ENCODE measurements at places on chromosomes 16 and 17.

DNA sequence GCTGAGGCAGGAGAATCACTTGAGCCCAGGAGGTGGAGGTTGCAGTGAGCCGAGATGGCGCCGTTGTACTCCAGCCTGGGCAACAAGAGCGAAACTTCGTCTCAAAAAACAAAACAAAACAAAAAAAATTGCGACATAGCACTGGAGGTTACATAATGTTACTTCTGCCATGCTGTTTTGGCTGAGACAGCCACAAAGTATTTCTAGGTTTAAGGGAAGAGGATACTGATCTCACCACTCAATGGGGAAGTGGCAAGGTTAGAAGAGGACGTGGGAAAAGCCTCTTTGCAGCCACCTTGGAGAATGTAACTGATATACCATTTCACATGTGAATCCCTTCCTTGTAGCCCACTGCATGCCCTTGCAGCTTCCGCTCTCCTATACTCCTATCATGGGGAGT is 131.2 kb upstream of the NLRP1 start:
- H3K36me3 ChIP-seq: no peaks in the 10 kb centered on the region
- H3K27me3 ChIP-seq: peaks cover 46% of the 10 kb centered on the region
- no peak overlapping the region for H3K27ac ChIP-seq
- DNase-seq: no peak
- H3K4me1 ChIP-seq: no peaks in the 10 kb centered on the region

DNA sequence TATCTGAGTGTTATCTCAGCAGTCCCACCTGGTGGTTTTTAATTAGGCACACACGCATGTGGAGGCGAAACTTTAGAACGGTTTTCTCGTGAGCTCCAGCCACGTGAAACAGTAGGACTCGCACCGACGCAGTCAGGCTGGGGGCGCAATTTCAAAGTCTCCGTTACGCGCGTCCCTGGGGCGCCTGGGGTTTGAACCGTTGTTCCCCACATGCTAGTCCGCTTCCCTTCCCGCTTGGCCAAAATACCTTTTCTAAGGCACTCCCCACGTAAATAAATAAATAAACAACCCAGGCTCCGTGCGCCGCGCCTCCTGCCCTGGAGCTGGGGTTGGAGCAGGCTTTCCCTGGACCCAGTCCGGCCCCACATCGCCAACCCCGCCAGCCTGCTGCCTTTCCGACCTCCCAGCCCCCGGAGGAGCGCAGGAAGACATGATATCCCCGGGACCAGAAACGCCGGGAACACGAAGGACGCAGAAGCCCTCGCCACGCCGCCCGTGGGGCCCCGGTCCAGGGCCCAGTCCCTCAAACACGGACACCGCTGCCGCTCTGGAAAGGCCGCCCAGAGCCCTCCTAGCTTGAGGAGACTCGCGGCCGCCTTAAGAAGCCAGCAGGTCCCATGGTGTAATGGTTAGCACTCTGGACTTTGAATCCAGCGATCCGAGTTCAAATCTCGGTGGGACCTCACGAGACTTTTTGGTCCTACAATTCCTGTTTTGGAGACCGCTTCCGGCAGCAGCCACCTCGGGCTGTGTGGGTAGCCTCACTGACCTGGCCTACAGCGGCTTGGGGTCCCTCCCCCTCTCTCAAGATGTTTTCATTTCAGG is 18.2 kb downstream of the GNGT2 start:
- peak; percentile 82 for DNase-seq
- peaks cover 11% of the 10 kb centered on the region for H3K4me1 ChIP-seq
- peak overlapping the region; percentile 98 for H3K27ac ChIP-seq
- peaks cover 2% of the 10 kb centered on the region for H3K27me3 ChIP-seq
- peak overlapping the region; percentile 93 for H3K4me3 ChIP-seq
- H3K36me3 ChIP-seq: no peaks in the 10 kb centered on the region

DNA sequence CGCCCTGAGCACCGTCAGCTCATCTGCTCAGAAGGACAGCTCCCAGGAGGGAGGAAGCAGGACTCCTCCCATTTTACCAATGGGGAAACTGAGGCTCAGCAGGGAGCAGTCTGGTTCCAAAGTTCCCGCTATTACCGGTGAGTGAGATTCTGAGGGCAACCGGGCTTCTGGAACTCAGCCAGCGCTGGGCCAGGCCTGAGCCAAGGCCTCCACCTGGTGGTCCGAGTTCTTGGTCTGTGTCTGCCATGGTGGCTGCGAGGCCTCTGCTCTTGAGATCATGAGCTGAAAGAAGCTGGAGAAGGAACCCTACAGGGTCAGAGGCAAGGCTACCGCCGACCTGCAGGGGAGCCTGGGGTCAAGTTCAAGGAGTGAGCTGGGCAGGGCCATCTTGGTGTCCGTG is 110.8 kb upstream of the GSE1 start:
- H3K36me3 ChIP-seq: peaks cover 6% of the 10 kb centered on the region
- no peak overlapping the region for H3K27ac ChIP-seq
- no peaks in the 10 kb centered on the region for H3K27me3 ChIP-seq

- no peaks in the 10 kb centered on the region for H3K36me3 ChIP-seq
- H3K4me1 ChIP-seq: peaks cover 6% of the 10 kb centered on the region
- DNase-seq: no peak
- peaks cover 3% of the 10 kb centered on the region for H3K27me3 ChIP-seq
These were observed 48.6 kb downstream of the ABCA8 start for GRCh38 chr17:68906638-68907037.

DNA sequence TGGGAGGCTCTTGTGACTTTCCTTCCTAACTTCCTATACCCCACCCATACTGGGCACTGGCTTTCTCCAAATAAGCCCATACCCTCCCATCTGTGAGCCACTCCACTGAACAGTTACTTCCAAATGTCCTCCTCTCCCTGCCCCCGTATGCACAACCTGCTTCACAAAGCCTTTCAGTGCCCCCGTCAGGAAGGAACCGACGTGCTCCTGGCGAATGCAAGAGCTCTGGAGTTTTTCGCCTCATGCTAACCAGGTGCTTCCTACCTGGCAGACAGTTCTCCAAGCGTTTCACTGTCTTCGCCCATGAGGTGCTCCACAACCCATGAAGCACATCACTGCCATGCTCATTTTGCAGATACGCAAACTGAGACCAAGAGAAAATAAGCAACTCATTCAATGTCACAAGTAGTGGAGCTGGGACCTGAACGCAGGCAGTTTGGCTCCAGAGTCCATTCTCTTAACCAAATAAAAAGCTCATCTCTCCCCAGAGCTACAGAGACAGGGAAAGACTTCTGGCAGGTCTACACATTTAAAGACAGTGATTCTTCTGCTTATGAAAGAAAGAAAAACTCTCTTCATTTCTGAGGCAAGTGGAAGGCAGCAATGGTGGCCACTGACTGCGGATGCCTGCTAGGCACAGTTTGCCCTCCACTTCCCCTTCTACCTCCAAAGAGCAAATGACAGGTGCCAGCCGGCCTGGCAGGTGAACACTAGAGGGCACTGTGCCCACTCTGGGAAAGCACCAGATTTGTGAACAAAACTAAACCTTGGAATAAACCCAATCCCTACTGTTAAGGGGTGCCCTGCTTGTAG is 23.8 kb downstream of the SPHK1 start:
- peak; percentile 65 for DNase-seq
- H3K27me3 ChIP-seq: no peaks in the 10 kb centered on the region
- peaks cover 14% of the 10 kb centered on the region for H3K36me3 ChIP-seq
- no peaks in the 10 kb centered on the region for H3K4me1 ChIP-seq
- H3K4me3 ChIP-seq: no peak overlapping the region

DNA sequence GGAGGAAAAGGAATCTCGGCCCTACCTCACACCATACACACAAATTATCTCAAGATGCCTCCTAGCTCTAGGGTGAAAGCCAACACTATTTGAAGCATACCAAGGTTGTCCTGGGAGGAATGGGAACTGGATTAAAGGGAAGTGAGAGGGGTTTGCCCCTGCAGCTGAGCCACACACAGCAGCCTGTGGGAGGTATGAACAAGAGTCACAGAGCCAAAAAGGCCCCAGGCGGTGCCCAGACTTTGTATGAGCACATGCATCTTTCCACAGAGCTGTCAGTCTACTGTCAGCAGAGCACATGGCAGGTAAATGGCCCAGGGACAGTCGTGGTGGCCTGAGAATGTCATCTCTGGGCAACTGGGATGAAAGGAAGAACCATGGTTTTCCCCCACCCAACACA is 31.0 kb upstream of the RCVRN start:
- H3K27me3 ChIP-seq: no peaks in the 10 kb centered on the region
- H3K4me3 ChIP-seq: no peak overlapping the region
- no peaks in the 10 kb centered on the region for H3K4me1 ChIP-seq
- no peak for DNase-seq
- H3K27ac ChIP-seq: no peak overlapping the region

- peaks cover 9% of the 10 kb centered on the region for H3K36me3 ChIP-seq
- peak within 1 kb of the TSS; percentile 98 for H3K4me3 ChIP-seq
- H3K27ac ChIP-seq: peak within 1 kb of the TSS; percentile 99
- H3K4me1 ChIP-seq: peaks cover 20% of the 10 kb centered on the region
These were observed at the start of gene RSL1D1 for GRCh38 chr16:11851294-11852091. TSS of gene RSL1D1 (minus strand) at chr16:11851542. CDS start at chr16:11851512, 30 bp downstream.

- no peaks in the 10 kb centered on the region for H3K36me3 ChIP-seq
- no peak for DNase-seq
- H3K4me1 ChIP-seq: no peaks in the 10 kb centered on the region
- H3K27me3 ChIP-seq: peaks cover 79% of the 10 kb centered on the region
These were observed 127.9 kb downstream of the ENGASE start for GRCh38 chr17:79202480-79202879.

DNA sequence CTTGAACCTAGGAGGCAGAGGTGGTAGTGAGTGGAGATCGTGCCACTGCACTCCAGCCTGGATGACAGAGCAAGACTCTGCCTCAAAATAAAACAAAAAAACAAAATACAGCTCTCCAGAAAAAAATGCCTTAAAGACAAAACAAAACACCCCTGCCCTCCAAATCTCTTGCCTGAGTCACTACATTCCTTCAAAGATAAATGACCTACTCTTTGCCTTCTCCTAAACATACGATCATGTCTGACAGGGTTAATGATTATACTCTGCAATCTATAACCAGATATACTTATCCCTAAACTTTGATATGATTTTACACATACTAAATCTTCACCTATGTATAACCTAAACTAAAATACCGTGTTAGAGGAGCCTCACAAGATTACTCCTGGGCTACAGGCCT is 1.4 kb upstream of the SETD6 start:
- no peak overlapping the region for H3K27ac ChIP-seq
- no peaks in the 10 kb centered on the region for H3K36me3 ChIP-seq
- H3K4me1 ChIP-seq: peaks cover 19% of the 10 kb centered on the region
- no peaks in the 10 kb centered on the region for H3K27me3 ChIP-seq

DNA sequence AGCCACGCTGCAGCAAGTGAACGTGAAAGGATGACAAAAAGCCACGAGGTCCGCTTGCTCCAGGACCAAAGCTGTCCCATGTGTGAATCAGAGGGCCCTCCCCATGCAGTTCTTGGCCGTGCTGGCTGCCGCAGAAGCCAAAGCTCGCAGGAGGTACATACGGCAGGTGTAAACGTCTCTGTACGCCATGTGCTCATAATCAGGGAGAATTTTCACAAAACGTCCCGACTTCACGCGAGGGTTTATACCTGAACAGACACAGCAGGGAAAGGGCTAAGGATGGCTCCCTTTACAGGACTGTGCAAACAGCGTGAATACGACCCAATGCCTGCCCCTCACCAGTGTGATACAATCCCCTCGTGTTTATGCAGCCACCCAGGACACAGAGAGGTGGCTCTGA is 25.3 kb downstream of the FBXO31 start:
- H3K27ac ChIP-seq: no peak overlapping the region
- peaks cover 33% of the 10 kb centered on the region for H3K36me3 ChIP-seq
- H3K4me1 ChIP-seq: peaks cover under 1% of the 10 kb centered on the region
- no peak for DNase-seq
- H3K4me3 ChIP-seq: no peak overlapping the region

DNA sequence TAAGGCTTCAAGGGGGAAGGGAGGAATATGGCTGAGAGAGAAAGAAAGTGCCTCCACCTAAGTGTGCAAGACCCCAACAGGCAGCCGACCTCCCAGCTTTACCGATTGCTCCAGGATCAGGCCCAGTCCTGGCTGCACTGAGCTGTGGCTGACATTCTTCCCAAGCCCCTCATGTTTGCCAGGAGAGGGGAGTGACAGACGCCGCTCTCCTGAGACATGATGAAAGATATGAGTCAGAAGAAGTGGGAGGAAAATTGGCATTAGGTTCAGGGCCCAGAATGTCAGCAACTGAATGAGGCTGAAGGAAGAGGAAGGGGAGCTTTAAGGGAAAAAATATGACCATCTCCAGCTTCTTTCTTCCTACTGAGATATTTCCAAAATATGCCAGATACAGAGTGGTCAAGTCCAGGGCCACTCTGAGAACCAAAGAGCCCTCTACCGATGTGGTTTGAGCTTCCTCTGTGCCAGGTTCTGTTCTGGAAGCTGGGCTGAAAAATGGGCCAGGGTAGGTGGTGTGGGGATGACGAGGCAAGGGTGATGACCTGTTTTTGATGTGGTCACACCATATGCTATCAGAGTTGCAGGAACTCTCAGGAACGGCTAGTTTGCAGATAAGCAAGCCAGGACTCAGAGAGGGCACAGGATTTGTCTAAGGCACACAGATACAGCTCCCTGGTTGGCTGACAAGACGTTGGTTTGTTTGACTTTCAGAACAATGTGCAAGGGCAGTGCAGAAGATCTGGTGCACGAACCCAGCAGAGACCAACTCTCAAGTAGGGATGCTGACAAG is 176.7 kb downstream of the SOX9 start:
- H3K4me1 ChIP-seq: peaks cover 16% of the 10 kb centered on the region
- no peak overlapping the region for H3K4me3 ChIP-seq
- DNase-seq: no peak

- peak overlapping the region; percentile 24 for H3K27ac ChIP-seq
- DNase-seq: no peak
- peak overlapping the region; percentile 18 for H3K4me3 ChIP-seq
- H3K36me3 ChIP-seq: no peaks in the 10 kb centered on the region
These were observed 65.6 kb downstream of the PRKCB start for GRCh38 chr16:23901178-23902033.

DNA sequence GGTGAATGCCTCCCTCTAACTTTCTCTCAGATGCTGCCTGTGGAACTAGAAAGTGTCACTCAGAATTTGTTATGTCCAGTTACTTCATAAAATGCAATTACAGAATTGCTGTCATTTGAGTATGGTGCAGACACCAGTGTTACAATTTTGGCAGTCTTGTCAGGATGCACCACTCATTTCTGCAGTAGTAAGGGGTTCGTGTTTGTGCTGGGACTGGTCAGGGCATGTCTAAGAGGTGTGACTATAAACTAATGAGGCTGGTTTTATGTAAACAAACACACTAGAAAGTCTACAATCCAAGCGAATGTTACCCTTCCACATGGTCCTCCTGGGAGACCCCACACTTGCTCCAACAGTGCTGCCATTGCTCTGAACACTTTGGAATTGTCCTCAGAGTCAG is 206.2 kb downstream of the ANKFN1 start:
- DNase-seq: no peak
- no peak overlapping the region for H3K4me3 ChIP-seq
- peaks cover 25% of the 10 kb centered on the region for H3K27me3 ChIP-seq
- no peak overlapping the region for H3K27ac ChIP-seq

All from mesothelial cell of epicardium (in vitro differentiated cells).